ENCODE measurements at places on chromosomes 12 and 14. TPM values are rescaled to one million over a fixed set of nuclear protein-coding genes. Genes with fewer than 3 reads are reported as not detected.

GRCh38 chr12:89160716-89161123, 191.6 kb downstream of the DUSP6 start:
- H3K4me1 ChIP-seq, result no peaks in the 10 kb centered on the region
- H3K27ac ChIP-seq, result no peak overlapping the region
- DNase-seq, result no peak
- no peaks in the 10 kb centered on the region for H3K36me3 ChIP-seq

DNA sequence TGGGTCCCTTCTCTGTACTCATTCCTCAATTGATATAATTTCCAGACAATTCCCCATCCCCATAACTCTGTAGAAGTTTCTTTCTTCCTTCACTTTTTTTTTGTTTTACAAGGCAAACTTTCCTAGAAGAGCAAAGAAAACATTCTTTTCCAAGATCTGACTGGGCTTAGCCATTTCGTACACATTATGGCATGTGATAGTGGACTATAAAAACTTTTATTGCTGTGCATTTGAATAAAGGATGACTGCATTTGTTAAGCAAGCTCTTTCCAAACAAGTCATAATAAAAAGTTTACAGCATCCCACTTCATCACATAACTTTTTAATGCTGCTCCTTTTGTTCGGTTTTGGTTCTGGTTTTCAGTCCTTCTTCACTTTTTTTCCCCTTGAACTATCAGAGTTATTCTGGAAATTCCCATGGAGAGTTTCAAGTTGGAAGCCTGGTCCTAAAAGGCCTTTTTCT, 231.0 kb upstream of the HMGA2 start:
- no peaks in the 10 kb centered on the region for H3K4me1 ChIP-seq
- no peaks in the 10 kb centered on the region for H3K36me3 ChIP-seq
- no peaks in the 10 kb centered on the region for H3K27me3 ChIP-seq
- DNase-seq, result no peak
- no peak overlapping the region for H3K4me3 ChIP-seq

DNA sequence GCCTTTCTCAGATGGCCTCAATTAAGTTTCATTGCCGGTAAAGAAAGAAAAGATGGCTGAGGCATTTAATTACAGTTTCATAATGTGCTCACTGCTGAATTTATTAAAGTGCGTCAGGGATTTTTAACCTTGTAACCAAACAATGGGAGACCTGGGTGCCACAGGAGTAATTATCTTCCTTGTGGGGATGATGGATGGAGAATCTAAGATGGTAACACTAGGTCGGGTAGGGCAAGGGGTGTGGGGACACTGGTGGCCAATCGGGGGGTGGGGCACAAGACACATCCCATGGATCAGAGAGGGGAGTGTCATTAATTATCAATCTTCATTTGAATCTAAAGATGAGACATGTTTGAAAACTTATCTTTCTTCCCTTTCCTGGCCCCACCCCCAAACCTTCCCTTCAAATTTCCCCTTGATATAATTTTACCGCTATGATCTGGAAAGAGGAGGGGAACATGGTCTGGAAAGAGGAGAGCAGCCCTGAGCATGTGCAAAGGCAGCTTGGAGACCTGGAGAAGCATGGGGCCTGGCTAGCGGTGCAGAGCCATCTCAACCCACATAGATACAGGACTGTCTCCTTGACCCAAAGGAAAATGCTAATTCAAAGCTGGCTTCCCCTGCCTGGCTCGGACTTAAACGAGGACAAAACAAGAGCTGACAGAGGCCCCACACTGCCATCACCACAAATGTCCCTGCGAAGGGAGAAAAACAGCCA, 231.3 kb upstream of the NOS1 start:
- H3K4me1 ChIP-seq, result no peaks in the 10 kb centered on the region
- no peaks in the 10 kb centered on the region for H3K36me3 ChIP-seq
- DNase-seq, result no peak
- no peaks in the 10 kb centered on the region for H3K27me3 ChIP-seq
- H3K27ac ChIP-seq, result no peak overlapping the region

- H3K27ac ChIP-seq, result no peak overlapping the region
- H3K36me3 ChIP-seq, result no peaks in the 10 kb centered on the region
- H3K4me3 ChIP-seq, result no peak overlapping the region
- peak; percentile 11 for DNase-seq
- H3K27me3 ChIP-seq, result no peaks in the 10 kb centered on the region
These were observed 15.5 kb upstream of the NTN4 start for GRCh38 chr12:95805864-95806671.

- no peak overlapping the region for H3K27ac ChIP-seq
- H3K4me3 ChIP-seq, result no peak overlapping the region
- H3K36me3 ChIP-seq, result no peaks in the 10 kb centered on the region
- peaks cover 6% of the 10 kb centered on the region for H3K27me3 ChIP-seq
These were observed 597 bp downstream of the SVOP start for GRCh38 chr12:109020146-109020795.

DNA sequence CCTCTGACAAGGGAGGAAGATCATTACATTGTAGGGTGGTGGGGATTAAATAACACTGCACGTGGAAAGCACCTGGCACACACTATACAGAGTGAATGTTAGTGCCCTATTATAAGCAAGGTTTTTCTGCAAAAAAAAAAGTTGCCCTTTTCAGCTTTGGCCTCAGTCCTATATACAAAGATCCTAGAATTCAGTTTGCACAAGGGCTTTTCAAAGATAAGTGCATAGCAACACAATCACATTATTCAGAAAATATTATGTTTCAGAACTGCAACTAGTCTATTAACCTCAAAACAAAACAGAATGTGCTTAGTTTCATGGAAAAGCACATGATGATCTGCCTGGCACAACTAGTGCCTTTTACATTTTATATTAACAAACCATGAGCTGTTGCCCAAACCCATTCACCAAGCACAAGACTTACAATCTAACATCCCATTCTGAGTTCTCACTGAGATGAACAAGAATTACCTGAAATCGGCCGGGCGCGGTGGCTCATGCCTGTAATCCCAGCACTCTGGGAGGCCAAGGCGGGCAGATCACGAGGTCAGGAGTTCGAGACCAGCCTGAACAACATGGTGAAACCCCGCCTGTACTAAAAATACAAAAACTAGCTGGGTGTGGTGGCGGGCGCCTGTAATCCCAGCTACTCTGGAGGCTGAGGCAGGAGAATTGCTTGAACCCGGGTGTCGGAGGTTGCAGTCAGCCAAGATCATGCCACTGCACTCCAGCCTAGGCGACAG, 1.8 kb downstream of the TM7SF3 start:
- no peaks in the 10 kb centered on the region for H3K27me3 ChIP-seq
- DNase-seq, result no peak
- peaks cover 33% of the 10 kb centered on the region for H3K4me1 ChIP-seq
- no peak overlapping the region for H3K4me3 ChIP-seq

- no peak overlapping the region for H3K27ac ChIP-seq
- H3K4me3 ChIP-seq, result no peak overlapping the region
- no peak for DNase-seq
- H3K4me1 ChIP-seq, result no peaks in the 10 kb centered on the region
These were observed 169.7 kb upstream of the G2E3 start for GRCh38 chr14:30389134-30389876.

DNA sequence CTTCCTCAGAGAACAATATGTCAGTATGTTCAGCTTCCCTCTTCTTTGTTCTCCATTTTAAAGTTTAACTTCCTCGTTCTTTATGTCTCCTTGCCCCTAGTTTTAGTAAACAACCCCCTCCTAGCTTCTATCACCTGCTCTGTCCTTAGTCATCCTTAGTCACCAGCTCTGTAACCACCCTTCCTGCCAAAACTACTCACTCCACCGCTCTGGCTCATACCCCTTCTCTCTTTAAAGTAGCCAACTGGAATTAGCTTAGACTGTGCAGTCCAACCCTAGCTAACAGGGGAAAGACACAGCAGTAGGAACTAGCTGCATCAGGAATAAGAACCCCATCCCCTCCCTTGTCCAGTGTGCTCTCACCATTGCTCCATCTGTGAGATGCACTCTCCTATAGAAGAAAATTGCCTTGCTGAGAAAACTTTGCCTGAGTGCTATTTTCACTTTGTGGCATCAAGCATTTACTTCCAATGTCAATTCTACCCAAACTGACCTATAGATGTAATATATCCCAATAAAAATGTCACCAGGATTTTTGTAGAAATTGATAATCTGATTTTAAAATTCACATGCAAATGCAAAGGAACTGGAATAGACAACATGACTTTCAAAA, 603.2 kb downstream of the C12orf50 start:
- DNase-seq, result no peak
- H3K27ac ChIP-seq, result no peak overlapping the region
- H3K27me3 ChIP-seq, result no peaks in the 10 kb centered on the region
- H3K36me3 ChIP-seq, result no peaks in the 10 kb centered on the region
- H3K4me3 ChIP-seq, result no peak overlapping the region

- H3K27me3 ChIP-seq, result no peaks in the 10 kb centered on the region
- no peak overlapping the region for H3K4me3 ChIP-seq
- DNase-seq, result no peak
- no peaks in the 10 kb centered on the region for H3K36me3 ChIP-seq
- peaks cover 28% of the 10 kb centered on the region for H3K4me1 ChIP-seq
- no peak overlapping the region for H3K27ac ChIP-seq
These were observed 261.7 kb upstream of the CRY1 start for GRCh38 chr12:107355004-107355565.

DNA sequence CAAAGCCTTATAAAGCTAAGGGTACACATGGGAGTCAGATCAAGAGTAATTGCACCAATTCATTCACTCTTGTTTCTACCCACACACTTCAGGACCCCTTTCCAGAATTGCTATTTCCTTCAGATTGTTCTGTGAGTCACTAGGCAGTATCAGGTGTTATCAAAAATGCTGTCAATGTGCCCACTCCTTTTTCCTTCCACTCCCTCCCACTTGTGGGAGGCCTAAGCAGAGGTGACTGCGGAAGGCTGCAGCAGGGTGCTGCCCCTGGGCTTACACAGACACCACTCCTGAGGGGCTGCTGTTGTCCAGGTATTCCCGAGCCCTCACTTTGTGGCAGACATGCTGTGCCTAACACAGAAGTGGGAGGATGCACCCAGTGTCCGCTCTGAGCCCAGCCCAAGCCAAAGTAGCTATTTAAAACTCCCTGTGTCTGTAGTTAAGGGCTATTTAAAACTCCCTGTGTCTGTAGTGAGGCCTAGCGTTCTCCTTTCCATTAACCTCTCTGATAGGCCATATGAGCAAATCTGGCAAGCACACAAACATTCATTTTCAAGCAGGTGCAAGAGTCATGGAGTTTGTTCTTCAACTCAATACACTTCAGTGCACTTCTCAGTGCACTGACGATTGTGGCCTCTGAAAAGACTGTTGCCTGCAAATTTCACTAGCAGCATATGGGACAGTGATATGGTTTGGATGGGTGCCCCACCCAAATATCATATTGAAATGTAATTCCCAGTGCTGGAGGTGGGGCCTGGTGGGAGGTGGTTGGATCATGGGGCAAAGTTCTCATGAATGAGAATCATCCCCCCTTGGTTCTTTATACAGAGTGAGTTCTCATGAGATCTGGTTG, 117.8 kb downstream of the PHLDA1 start:
- no peaks in the 10 kb centered on the region for H3K27me3 ChIP-seq
- no peaks in the 10 kb centered on the region for H3K4me1 ChIP-seq
- no peak overlapping the region for H3K27ac ChIP-seq
- H3K4me3 ChIP-seq, result no peak overlapping the region
- H3K36me3 ChIP-seq, result no peaks in the 10 kb centered on the region

DNA sequence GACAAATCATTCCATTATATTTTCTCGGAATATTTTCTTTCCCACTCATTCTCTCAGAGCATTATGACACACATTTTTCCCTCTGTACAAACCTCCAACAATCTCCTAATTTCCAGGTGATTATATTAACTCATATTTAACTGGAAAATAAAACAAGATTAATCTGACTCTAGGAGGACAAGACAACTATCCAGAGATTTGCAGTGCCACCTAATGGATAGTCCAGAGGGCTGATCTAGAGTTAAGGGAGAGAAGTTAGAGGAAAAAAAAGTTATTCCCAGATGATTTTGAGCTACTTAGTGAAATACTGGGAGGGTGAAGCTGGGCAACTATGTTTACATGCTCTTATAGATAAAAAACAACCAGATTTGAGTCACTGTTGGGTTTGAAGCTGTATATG, 161.7 kb downstream of the ALX1 start:
- no peaks in the 10 kb centered on the region for H3K36me3 ChIP-seq
- no peak for DNase-seq
- no peak overlapping the region for H3K27ac ChIP-seq

GRCh38 chr14:103641161-103641560, 12.2 kb downstream of the KLC1 start:
- no peak for DNase-seq
- H3K4me3 ChIP-seq, result no peak overlapping the region
- H3K36me3 ChIP-seq, result no peaks in the 10 kb centered on the region
- H3K4me1 ChIP-seq, result peaks cover 13% of the 10 kb centered on the region
- no peak overlapping the region for H3K27ac ChIP-seq
- H3K27me3 ChIP-seq, result no peaks in the 10 kb centered on the region

DNA sequence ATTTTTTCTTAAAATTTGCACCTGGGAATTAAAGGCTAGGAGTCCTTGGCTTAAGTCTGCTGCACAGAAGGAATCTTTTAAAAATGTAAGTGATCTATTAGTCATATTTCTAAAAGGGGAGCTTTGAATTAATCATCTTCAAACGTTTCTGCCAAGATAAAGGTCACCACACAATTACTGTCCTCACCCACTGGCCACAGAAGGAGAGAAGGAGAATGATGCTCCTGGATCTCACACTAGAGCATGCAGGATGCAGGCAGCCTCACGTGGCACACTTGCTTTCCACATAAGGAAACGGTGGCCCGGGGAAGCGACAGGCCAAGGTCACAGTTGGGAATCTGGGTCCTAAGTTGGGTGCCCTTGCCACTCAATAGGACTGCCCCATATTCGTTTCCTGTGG, 16.9 kb downstream of the PLEKHG7 start:
- no peaks in the 10 kb centered on the region for H3K36me3 ChIP-seq
- H3K27ac ChIP-seq, result no peak overlapping the region
- H3K4me1 ChIP-seq, result no peaks in the 10 kb centered on the region
- no peak overlapping the region for H3K4me3 ChIP-seq
- no peaks in the 10 kb centered on the region for H3K27me3 ChIP-seq

Gene CNTN1
- total RNA-seq, result not detected

Gene MYH6
- 0.09 TPM for total RNA-seq

Gene GPR65
- 15.2 TPM for total RNA-seq

Gene ALDH1L2
- 0.69 TPM for total RNA-seq

Gene NDUFA12
- 149 TPM for total RNA-seq

Gene RND1
- 2.6 TPM for total RNA-seq

Gene TGM1
- 3.2 TPM for total RNA-seq

Gene IL23A
- total RNA-seq, result 29.6 TPM

Gene BDKRB2
- total RNA-seq, result not detected

Gene TAS2R14
- 0.55 TPM for total RNA-seq

Data from CD8-positive, alpha-beta memory T cell (primary cell).